ENCODE measurements at places on chromosomes 1 and 21.

DNA sequence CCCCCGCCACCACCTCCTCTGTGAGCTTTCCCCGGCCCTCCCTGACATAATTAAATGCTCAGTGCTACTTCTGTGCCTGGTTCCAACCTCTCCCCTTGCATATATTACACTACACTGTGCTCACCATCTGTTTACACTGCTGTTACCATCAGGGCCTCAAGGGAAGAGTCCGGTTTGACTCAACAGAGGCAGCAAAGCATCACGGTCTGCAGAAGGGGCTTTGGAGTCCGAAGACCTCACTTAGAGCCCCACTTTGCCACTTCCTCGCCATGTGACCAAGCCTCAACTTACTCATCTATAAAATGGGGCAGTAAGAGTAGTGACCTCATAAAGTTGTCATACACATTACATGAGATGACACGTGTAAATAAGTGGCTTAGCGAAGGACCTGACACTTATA is 27.4 kb downstream of the KCNN3 start:
- no peak for DNase-seq

DNA sequence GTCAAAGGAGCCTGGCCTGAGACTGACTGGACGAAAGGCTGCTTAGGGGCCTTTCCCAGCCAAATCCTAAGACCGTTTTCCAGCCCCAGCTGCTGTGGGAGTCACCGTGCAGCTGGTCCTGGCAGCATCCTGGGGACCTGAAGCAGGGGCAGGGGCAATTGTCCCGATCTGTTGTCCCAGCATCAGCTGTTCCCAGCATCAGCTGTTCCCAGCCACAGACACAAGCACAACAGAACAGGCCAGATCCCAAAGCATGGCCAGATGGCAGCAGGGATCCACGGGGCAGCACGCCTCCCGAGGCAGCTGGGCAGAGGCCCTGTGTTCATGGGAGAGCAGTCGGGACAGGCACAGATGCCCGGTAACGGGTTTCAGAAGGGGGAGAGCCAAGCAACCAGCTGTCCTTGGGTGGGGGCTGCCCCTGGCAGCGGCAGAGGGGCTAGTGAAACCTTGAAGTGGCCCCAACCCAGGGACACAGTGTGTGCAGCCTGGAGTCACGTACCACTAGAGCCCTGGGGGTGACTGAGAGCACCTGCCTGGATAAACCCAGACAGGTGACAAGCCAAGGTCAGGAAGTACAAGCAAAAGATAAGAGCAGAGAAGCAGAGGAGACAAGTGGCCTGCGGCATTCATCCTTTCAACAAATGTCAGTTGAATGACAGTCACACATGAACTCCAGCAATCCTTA is 13.3 kb downstream of the CELA2B start:
- no peak for DNase-seq

DNA sequence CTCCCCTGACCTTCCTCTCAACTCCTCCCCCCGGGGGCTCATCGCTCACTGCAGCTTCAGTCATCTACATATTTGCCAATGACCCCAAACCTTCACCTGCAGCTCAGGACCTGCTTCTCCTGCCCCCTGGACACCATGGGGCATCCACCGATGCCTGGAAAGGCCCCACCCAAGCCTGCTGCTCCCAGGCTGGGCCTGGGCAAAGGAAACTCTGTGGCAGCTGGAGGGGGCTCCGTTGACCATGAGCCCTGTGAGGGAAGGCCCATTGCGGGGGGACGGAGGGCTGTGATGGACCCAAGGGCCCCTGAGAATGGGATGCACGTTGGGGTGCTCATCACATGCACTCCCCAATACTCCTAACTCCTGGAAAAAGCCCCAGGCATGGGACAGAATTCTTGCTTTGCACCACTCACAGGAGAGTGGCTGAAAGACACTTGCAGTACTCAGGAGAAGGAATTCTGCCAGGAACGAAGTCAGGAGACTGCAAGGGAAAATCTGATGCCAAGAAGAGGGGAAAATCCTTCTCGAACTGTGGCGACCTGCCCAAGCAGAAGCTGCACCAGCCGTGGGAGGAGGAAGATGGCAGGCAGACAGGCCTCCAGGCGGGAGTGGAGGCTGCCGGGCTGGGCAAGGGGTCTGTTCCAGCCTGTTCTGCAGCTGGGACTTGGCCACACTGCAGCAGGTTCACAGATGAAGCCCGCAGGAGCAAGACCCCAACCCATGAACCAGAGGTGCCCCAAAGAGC is 18.4 kb downstream of the MATN1 start:
- no peak for DNase-seq

GRCh38 chr1:18957136-18957521 is 653 bp upstream of the IFFO2 start:
- no peak for DNase-seq

- no peak for DNase-seq
Observed at GRCh38 chr1:222691016-222691415, 21.3 kb downstream of the AIDA start.

DNA sequence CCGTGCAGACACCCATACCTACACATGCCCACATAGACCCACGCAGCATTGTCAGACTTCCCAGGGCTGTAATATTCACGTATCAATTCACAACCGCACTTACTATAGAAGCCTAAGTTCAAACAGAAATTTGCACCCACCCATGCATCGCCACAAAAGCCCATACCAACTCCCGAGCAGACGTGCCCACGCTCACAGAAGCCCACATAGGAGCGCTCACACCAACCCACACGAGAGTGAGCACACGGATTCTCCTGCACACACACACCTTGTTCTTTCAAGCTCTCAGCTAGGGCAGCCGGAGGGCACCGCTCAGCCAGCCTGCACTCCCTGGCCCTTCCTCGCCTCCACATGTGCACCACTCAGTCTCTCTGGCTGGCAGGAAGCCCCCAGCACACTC is 4.6 kb downstream of the MFAP2 start:
- DNase-seq = no peak

GRCh38 chr1:99801584-99801983 is 35.1 kb upstream of the FRRS1 start:
- DNase-seq = no peak

- DNase-seq = no peak
Observed at GRCh38 chr1:51421964-51422363, 91.6 kb upstream of the TTC39A start.

DNA sequence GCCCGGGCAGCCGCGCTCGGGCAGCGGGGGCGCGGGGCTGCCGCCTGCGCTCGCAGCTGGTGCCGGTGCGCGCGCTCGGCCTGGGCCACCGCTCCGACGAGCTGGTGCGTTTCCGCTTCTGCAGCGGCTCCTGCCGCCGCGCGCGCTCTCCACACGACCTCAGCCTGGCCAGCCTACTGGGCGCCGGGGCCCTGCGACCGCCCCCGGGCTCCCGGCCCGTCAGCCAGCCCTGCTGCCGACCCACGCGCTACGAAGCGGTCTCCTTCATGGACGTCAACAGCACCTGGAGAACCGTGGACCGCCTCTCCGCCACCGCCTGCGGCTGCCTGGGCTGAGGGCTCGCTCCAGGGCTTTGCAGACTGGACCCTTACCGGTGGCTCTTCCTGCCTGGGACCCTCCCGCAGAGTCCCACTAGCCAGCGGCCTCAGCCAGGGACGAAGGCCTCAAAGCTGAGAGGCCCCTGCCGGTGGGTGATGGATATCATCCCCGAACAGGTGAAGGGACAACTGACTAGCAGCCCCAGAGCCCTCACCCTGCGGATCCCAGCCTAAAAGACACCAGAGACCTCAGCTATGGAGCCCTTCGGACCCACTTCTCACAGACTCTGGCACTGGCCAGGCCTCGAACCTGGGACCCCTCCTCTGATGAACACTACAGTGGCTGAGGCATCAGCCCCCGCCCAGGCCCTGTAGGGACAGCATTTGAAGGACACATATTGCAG is 3.0 kb downstream of the ARTN start:
- DNase-seq = no peak

- no peak for DNase-seq
Observed at GRCh38 chr21:28489821-28490350, 502.8 kb downstream of the LTN1 start.

DNA sequence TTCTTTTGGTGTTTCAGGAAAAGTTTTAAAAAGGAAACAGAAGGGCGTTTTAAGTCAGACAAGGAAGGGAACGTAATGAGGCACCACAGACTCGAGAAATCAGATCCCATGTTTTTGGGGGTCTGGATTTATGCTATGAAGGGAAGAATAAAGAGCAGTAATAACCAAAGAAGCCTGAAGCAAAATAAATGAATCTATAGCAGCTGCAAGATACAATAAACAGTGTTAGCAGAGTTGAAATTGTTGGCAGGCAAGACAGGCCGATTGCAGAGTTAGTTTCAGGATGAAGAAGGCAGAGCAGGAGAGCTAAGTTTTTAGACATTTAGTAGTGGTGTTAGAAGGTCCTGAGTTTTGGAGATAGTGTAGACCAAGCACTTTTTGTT is 425 bp downstream of the DDR2 start:
- no peak for DNase-seq

DNA sequence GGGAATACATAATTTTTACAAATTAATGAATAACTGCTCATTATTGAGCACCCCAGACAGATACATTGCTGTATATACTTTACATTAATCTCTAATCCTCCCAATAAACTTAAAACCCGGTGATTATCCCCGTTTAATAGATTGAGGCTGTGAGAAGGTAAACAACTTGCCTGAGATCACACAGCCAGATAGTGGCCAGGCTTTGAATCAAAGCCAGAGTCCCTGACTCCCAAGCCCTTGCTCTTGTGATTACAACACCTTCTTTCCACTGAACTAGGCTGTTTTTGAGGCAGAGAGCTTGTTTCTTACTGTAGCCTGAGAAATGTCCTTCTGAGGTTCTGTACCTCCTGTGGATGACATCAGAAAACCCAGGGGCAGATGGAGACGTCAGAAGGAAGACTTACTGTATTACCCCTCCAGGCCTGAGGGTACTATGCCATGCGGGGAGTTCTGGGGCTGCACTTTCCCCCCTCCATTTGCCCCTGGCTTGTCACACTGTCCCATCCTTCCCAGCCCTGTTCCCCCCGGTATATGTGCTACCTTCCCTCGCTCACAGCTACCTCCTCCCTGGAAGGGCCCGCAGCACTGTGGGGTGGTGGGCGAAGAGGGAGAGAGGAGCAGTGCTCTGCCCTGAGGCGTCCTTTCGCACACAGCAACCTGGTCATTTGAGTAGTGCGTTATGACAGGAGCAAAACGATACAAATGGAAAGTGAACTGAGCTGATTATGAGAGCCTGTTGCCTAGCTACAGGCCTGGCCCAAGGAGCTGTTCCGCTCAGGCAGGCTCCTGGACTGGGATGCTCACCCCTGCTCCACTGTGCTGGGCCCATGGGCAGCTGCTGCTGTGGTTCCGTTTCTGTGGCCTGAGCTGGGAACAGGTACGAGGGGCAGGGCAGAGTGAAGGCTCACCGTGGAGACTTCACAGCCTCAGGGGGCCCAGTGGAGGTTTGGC is 4.6 kb downstream of the KCNC4 start:
- no peak for DNase-seq

DNA sequence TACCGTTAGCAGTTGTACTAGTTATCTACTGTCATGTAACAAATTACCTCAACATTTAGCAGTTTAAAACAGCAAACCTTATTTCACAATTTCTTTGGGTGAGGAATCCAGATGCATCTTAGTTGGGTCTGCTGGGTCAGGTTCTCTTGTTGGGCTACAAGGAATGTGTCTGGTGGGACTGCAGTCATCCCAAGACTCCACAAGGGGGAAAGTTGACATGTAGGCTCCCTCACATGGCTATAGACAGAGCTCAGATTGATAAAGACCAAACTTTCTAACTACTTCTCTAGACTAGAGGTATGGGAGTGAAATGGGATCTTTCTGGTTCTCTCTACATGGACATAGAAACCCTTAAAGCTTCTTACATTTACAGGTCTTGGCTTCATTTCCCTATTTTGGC is 160.9 kb downstream of the UCK2 start:
- DNase-seq = no peak

- DNase-seq = no peak
Observed at GRCh38 chr1:235997931-235998330, 67.0 kb downstream of the NID1 start.

Measured in HAP-1 (cell line).